Testis (tissue), 5 donors: ENCODE measurements at places on chromosomes 1 and 21. TPM values are rescaled to one million over a fixed set of nuclear protein-coding genes. Genes with fewer than 3 reads are reported as not detected.

- no peak for DNase-seq
These were observed 93.7 kb downstream of the TTC3 start for GRCh38 chr21:37166733-37167132.

- DNase-seq = no peak
These were observed 19.2 kb downstream of the CYYR1 start for GRCh38 chr21:26553898-26554297.

- peak; percentile 52 for DNase-seq
These were observed 54.7 kb downstream of the NDUFS5 start for GRCh38 chr1:39080831-39081270.

DNA sequence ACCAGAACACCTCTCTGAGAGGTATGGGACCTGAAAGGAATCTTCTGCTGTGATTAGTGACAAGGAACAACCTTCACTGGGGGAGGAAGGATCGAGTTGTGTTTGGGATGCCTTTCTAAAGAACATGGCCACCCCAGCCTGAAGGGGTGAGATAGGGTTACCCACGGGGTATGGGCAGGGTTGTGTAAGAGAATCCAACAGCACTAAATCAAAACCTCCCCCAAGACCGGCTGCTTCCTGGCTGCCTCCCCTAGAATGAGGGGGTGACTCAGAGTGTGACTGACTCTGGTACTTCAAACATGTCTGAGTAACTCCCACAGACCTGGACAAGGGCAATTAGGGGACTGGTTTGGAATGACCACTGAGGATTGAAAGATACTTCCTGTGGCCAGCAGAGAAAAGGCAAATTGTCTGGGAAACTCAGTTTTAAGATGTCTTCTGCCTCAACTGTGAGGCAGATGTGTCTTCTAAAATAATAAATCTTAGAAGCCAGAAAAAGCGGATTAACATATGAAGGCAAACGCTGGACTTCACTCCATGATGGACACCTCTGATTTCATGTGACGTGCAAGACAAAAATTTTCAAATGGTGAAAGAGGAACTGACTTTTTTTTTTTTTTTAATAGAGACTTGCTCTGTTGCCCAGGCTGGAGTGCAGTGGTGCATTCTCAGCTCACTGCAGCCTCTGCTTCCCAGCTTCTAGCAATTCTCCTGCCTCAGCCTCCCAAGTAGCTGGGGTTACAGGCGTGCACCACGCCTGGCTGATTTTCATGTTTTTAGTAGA is 6.7 kb upstream of the PTPN14 start:
- DNase-seq = no peak

- DNase-seq = no peak
These were observed 14.6 kb downstream of the FOXD2 start for GRCh38 chr1:47452426-47452825.

GRCh38 chr1:117971777-117972176 is 42.2 kb downstream of the WDR3 start:
- no peak for DNase-seq

DNA sequence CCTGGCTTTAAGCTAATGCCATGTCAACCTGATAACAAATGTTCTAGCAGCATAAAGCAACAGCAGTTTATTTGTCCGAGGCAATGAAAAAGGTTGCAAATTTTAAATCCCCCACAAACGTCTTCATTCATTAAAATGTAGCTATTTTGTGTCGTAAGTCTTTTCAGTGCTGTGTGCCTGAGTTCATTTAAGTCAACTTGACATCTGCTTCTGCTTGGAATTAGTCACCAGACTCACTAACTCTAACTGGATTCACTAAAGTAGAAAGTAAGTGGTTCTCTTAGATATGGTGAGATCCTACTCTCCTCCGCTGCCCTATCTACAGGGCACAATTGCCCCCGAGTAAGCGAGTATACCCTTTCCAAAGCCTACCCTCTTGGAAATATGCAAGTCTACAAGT is 118.4 kb upstream of the CHRM3 start:
- DNase-seq = no peak

DNA sequence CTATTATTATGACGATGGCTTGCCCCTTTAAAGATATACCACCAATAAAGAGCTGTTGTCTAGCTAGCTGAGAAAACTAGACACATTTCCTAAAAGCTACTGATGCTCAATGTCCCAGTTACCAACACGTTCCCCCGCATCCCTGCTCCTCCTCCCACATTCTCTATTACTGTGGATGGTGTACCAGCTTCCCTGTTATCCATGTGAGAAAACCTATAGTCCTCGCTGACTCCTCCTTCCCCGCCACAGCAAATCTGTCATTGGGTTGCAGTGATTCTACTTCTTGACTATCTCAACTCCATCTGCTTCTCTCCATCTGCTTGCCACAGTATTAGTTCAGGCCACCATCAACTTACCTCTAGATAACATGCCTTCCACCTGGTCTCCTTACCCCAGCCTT is 337.5 kb downstream of the KCNH1 start:
- DNase-seq = no peak

GRCh38 chr1:211935448-211935970 is 99.8 kb downstream of the INTS7 start:
- DNase-seq = no peak

- no peak for DNase-seq
These were observed 94.5 kb downstream of the SYT2 start for GRCh38 chr1:202615501-202616354.

- no peak for DNase-seq
These were observed 2.9 kb downstream of the JAK1 start for GRCh38 chr1:64963466-64963865.

DNA sequence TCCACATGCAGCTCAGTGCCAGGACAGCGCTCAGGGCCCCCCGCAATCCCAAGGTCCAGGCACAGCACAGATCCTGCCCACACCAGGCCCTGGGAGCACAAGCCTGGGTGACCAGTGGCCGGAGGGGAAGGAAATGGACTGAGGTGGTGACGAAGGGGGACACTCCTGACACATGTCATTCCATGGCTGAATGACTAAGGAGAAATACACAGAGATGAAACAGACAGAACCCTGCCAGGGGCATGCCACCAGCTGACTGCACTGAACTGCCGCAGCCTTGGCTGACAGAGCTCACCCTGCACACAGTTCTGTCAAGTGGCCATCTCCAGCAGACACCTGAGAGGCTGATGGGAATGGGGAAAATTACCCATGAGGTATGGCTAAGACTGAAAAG is 56.1 kb downstream of the HSF2BP start:
- no peak for DNase-seq

GRCh38 chr1:199687321-199687720 is 340.2 kb upstream of the NR5A2 start:
- no peak for DNase-seq

- peak; percentile 42 for DNase-seq
These were observed 7.6 kb downstream of the ZBTB48 start for GRCh38 chr1:6587261-6588005.

DNA sequence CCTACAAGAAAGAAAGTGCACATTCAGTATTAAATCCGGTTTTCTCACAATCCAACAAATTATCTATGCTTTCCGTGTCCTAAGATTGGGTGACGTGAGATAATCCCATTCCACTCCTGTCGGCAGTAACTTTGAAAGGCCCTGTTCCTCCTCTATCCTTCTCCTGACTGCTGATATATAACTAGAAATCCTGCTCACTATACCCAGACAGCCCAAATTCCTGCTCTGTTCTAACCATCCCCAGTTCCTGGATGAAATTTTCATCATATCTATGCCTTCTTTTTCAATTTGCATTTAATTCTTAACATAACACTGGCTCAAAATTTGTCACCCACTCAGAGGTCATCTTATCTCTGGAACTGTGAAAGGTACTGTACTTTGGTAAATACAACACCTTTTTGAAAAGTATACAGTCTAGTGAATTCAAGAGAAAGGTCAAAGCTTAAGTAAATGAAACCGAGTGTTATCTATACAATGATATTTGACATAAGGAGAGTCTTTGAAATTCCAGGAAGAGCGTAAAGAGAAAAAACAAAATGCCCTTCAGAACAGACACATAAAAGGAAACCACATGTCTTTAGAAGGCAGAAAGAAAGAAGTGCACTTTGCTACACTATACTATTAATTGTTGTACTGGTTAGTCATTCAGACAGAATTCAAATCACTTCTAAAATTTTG is 200.5 kb upstream of the NEGR1 start:
- DNase-seq = no peak

- no peak for DNase-seq
These were observed 3.3 kb upstream of the UTP11 start for GRCh38 chr1:38009088-38009840.

DNA sequence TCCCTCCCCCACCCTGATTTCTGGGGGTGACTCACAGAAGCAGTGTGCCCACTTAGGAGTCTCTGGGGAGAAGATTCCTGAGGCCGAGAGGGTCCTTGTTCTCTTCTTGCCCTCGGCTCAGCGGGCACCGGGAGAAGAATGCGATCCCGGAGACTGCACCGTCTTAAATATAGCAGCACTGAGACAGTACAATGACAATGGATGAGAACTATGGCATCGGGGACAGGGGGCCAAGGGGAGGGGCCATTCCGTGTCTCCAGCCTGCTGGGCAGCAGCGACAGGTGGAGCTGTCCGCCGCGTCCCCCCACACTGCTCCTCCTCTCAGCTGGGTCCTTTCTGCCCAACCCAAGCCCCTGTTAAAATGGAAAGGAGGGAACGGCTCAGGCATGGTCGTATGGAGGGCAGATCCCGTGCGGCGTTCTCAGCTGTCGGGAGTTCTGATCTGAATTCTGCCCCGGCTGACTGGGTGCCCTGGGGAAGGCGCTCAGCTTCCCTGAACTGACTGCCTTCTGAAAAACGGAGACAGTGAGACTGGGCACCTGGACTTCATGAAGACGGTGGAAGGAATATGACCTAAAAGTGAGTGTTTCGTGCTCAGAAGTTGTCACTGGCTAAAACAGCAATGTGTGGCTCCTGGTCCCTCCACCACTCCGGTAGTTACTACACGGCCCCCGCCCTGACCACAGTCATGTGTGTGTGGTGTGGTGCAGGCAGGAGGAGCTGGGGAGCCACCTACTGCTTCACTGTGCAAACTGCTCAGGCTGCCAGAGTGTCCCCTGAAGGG is at the start of gene MYOM3:
Gene MYOM3 (minus strand): TSS at position 140 of the 784 bp plus-strand sequence. CDS start 3,499 bp downstream, outside the sequence.
- DNase-seq = peak; percentile 92

DNA sequence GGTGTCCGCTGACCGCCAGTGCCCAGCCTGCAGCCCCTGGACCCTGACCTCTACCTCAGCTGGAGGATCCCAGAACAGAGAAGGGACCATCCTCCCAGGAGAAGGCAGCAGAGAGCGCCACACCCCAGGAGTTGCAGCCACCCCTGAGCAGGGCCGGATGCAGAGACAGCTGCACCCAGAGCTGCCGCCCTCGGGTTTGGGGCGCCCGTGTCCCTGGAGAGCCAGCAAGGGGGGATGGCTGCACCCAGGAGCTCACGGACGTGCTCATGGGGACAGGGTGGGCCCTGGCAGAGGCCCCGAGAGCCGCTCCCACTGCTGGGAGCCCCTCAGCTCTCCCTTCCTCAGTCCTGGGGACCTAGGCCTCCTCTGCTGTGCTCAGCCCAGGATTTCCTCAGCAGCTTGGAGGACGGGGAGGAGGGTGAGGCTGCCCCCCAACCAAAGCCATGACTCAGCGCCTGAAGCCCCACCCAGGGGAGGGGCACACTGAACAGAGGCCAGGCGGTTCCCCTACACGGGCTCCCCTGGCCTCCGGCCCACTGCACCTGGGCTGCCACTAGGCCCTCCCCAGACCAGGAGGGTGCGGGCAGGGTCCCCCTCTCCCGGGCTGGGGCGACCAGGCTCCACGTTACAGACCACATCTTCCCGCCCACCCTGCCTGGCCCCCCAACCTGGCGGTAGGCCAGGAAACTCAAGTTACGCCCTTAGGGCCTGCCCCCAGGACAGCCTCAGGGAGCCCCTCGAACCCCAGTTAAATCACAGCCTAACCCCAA is 2.2 kb downstream of the ACAP3 start:
- peak; percentile 56 for DNase-seq

GRCh38 chr1:216960716-216961115 is 237.5 kb upstream of the ESRRG start:
- DNase-seq = no peak

DNA sequence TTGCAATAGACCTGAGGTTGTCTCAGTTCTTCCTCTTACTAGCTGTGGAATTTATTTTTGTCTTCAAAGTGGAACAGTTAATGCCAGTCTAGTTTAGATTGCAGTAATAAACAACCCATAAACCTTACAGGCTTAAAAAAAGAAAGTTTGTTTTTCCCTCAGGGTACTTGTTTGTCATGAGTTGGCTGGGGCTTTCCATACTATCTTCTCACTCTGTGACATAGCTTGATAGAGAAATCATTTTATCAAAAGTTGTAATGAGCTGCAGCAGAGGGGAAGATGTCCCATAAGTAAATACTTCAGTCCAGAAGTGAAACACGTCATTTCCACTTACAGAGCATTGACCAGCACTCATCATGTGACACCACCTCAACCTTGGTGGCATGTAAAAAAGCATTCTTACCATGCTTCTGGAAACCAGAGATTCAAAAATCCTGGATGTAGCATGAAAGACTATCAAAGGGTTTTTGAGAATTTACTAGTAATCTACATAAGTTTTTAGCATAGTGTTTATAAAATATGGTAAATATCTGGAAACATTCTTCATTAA is 62.8 kb upstream of the COL11A1 start:
- DNase-seq = no peak

- DNase-seq = no peak
These were observed 22.9 kb upstream of the ALDH4A1 start for GRCh38 chr1:18925279-18925678.

DNA sequence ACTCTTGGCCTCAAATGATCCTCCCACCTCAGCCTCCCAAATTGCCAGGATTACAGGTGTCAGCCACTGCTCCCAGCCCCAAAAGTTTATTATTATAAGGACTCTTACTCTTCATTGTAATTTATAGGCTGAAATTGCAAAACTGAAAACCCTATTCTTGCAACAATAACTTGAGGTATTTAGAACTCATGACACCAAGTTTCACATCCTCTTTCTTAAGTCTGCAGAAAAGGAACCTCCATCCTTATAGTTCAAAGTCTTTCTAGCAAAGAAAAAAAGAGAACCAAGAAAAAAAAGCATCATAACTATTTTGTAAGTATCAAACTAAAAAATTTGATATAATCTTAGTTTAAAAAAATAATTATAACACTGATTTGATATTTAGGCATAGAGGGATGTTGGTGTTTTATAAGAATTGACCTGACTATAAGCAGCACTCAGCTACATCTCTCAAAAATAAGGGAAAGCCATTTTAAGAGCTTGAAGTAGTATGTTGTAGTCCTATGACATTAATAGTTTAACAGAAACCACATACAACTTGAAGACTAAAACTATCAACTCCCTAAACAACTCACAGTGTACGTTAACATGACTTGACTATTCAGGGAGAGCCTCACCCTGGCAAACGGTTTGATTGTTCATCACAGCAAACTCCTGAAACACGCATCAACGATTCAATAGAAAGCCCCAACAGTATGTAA is 122.4 kb downstream of the AKT3 start:
- DNase-seq = no peak

GRCh38 chr1:153626904-153627714 is at the start of gene S100A13:
TSS of gene S100A13 (minus strand) at chr1:153627505. CDS start at chr1:153626472, 1,033 bp downstream.
- DNase-seq = peak; percentile 84

GRCh38 chr1:10616696-10617095 is 141.9 kb downstream of the PEX14 start:
- no peak for DNase-seq

Gene LEFTY1
- total RNA-seq = 0.87 TPM

Gene ADCY10
- total RNA-seq = 24.6 TPM

Gene SPRR2A
- not detected for total RNA-seq

Gene PRELP
- 10.0 TPM for total RNA-seq

Gene FNDC10
- total RNA-seq = 54.0 TPM

Gene C1orf116
- total RNA-seq = 0.31 TPM

Gene PYHIN1
- 1.2 TPM for total RNA-seq

Gene PTPN14
- 59.2 TPM for total RNA-seq

Gene MAP3K7CL
- total RNA-seq = 15.3 TPM

Gene AVPR1B
- total RNA-seq = not detected

Gene ZNF281
- total RNA-seq = 21.7 TPM

Gene CNIH3
- total RNA-seq = 9.8 TPM
